T-helper 2 cell treated with Interferon-gamma antibody and Interleukin-4, amounts not matched to agents 5 μg/mL and 100 μg/mL, for 36 hours (primary cell): ENCODE measurements at places on chromosomes 6 and 20.

DNA sequence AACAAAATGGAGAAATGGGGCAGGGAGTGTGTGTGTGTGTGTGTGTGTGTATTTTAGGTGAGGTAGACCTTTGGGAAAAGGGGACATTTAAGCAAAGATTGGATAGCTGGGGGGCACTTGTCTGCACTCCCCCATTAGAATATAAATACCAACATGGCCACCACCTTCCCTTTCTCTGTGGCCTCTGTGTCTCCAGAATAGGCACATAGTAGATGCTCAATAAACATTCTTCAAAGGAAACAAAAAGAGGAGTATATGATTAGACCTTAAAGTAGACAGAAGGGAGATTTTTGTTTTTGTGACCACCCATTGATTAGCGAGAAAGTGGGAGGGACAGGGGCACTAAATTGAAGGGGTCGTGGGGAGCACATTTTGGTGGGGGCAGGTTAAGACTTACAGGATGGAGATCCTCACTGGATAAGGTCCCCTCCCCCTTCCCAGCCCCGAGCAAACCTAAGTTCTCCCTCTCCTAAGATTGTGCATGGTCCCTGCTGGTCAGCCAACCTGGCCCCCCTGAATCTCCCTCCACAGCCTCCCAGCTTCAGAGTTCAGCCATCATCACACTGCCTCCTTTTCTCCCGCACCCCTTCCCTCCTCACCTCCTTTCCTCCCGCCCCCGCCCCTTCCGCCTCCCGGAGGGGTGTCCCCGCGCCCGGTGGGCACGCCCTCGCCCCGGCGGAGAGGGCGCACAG, 514 bp upstream of the TSHZ2 start:
- H3K4me3 ChIP-seq, result peak overlapping the region; percentile 72
- peaks cover 22% of the 10 kb centered on the region for H3K4me1 ChIP-seq
- no peak for DNase-seq
- H3K27ac ChIP-seq, result no peak overlapping the region
- peaks cover 2% of the 10 kb centered on the region for H3K36me3 ChIP-seq

GRCh38 chr6:33000055-33000454, 9.3 kb downstream of the HLA-DOA start:
- peaks cover 6% of the 10 kb centered on the region for H3K4me1 ChIP-seq
- H3K27me3 ChIP-seq, result peaks cover 39% of the 10 kb centered on the region
- DNase-seq, result no peak
- H3K27ac ChIP-seq, result no peak overlapping the region
- H3K4me3 ChIP-seq, result no peak overlapping the region

DNA sequence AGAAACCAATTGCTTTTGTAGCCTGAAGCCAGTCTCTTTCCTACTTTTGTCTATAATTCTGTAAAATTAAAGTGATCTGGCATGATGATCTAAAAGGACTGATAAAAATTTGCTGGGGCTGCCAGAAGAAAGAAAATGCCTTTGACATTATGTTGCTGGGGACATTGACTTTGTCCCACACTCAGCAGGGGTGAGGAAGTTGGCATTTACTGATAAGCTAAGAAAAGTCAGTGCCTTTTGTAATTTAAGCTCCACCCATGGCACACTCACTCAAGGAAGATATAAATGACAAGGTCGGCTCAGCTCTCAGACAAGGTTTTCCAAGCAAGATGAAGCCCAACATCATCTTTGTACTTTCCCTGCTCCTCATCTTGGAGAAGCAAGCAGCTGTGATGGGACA, at the start of gene SEMG1:
SEMG1 (plus strand) TSS at position 309 of the 400 bp plus-strand sequence; CDS start at position 330, 21 bp downstream.
- no peak for DNase-seq
- peaks cover 28% of the 10 kb centered on the region for H3K27me3 ChIP-seq
- H3K4me3 ChIP-seq, result no peak within 1 kb of the TSS
- no peaks in the 10 kb centered on the region for H3K4me1 ChIP-seq
- no peaks in the 10 kb centered on the region for H3K36me3 ChIP-seq

DNA sequence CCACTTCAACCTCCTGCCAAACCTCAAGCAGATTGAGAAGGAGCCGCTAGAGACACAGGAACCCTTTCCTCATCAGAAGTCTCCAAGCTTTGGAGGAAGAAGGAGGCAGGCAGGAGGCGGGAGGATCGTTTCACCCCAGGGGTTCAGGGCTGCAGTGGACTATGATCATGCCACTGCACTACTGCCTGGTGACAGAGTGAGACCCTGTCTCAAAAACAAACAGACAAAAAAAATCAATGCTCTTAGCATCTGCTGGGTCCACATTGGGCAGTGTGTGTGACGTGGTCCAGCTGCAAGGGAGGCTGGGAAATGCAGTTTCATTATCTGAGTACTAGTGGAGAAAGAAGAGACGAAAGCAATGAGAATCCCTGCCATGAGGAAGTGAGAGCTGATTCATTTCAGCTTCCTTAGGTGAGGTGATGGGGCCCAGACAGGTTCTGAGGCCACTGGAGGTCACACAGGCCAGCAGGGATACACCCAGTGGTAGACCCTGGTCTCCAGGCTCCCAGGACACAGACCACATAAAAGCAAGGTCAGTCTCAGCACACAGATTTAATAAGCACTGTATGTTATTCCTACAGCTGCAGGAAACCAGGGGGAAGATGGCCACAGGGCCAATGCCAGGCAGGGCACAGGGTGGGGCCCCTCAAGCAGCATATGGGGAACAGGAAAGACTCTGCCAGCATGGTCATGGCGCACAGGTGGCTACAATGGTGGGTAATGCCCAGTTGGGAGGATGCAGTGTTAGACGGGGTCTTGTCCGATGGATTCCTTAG, 4.3 kb downstream of the GFRA4 start:
- no peak overlapping the region for H3K27ac ChIP-seq
- peaks cover 8% of the 10 kb centered on the region for H3K4me1 ChIP-seq
- DNase-seq, result no peak
- no peaks in the 10 kb centered on the region for H3K36me3 ChIP-seq
- H3K4me3 ChIP-seq, result peak overlapping the region; percentile 54

- no peak overlapping the region for H3K27ac ChIP-seq
- no peaks in the 10 kb centered on the region for H3K4me1 ChIP-seq
- DNase-seq, result no peak
- H3K27me3 ChIP-seq, result no peaks in the 10 kb centered on the region
These were observed 70.7 kb upstream of the RAB32 start for GRCh38 chr6:146472918-146473317.

- no peak for DNase-seq
- no peaks in the 10 kb centered on the region for H3K36me3 ChIP-seq
- H3K4me3 ChIP-seq, result no peak overlapping the region
- H3K27ac ChIP-seq, result no peak overlapping the region
- H3K27me3 ChIP-seq, result no peaks in the 10 kb centered on the region
These were observed 35.1 kb downstream of the SNAP25 start for GRCh38 chr20:10253780-10254179.

- peak within 1 kb of the TSS; percentile 79 for H3K27ac ChIP-seq
- H3K27me3 ChIP-seq, result peaks cover 3% of the 10 kb centered on the region
- H3K36me3 ChIP-seq, result peaks cover 2% of the 10 kb centered on the region
- peaks cover 35% of the 10 kb centered on the region for H3K4me1 ChIP-seq
These were observed at the start of gene SERPINB6 for GRCh38 chr6:2971420-2972218. SERPINB6 (minus strand) TSS chr6:2971567; CDS start chr6:2959332, 12,235 bp downstream.

- no peak overlapping the region for H3K27ac ChIP-seq
- H3K36me3 ChIP-seq, result peaks cover 93% of the 10 kb centered on the region
- DNase-seq, result no peak
- H3K4me3 ChIP-seq, result no peak overlapping the region
These were observed 10.8 kb downstream of the ZKSCAN8 start for GRCh38 chr6:28152531-28152930.

DNA sequence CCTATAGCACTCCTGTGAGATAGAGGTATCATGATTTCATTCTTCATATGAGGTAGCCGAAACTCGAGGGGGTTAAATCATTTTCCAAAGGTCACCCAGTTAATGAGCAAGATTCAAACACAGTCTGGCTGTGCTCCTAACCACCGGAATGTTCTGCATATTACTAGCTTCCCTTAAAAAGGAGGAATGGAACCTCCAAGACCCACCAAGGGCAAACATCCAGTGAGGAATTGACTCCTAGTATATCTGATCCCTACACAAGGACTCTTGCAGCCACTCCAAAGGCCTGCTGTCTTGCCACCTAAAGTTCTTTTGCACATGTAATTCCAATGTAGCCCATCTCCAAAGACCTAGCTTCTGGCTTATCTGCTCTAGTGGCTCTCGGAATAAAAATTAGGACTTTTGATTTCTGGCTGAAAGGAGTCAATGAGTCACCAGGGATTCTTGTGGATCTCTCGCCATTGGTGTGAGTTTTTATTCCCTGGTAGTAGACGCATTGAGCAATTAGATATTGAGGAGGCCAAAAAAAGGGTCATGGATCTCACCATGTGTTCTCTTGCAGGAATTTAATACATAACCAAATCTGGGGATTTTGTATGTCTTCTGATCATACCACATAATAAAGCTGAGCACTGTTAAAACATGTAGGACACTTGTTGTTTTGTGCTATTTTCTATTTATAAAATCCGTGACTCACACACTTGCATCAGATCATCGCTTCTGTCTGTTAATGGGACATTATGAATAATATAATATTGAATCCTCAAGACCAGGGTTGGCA, 9.1 kb downstream of the BCAS1 start:
- H3K36me3 ChIP-seq, result no peaks in the 10 kb centered on the region
- H3K27me3 ChIP-seq, result peaks cover under 1% of the 10 kb centered on the region
- H3K27ac ChIP-seq, result no peak overlapping the region
- peaks cover under 1% of the 10 kb centered on the region for H3K4me1 ChIP-seq
- DNase-seq, result no peak

DNA sequence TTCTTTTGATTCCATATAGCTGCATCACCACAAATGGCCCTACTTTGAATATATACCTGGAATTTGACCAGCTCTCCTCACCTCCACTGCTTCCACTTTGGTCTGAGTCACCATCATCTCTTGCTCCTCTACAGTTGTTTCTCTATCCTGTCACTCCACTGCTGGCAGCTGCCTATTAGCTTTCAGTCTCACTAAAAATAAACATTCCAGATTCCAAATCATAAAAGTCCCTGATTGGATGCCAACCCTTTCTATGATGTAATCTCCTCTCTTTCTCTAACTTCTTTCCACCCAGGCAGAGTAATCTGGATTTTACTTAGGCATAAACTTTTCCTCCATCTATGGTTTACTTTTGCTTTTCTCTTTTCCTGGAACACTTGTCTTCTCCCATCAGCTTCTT, 49.1 kb downstream of the RFPL4B start:
- H3K36me3 ChIP-seq, result no peaks in the 10 kb centered on the region
- no peak overlapping the region for H3K4me3 ChIP-seq
- no peak for DNase-seq
- H3K4me1 ChIP-seq, result no peaks in the 10 kb centered on the region
- peaks cover 2% of the 10 kb centered on the region for H3K27me3 ChIP-seq

GRCh38 chr20:51129147-51129776, 106.4 kb upstream of the KCNG1 start:
- H3K36me3 ChIP-seq, result no peaks in the 10 kb centered on the region
- peaks cover 8% of the 10 kb centered on the region for H3K4me1 ChIP-seq
- DNase-seq, result no peak
- peaks cover 14% of the 10 kb centered on the region for H3K27me3 ChIP-seq
- no peak overlapping the region for H3K27ac ChIP-seq

DNA sequence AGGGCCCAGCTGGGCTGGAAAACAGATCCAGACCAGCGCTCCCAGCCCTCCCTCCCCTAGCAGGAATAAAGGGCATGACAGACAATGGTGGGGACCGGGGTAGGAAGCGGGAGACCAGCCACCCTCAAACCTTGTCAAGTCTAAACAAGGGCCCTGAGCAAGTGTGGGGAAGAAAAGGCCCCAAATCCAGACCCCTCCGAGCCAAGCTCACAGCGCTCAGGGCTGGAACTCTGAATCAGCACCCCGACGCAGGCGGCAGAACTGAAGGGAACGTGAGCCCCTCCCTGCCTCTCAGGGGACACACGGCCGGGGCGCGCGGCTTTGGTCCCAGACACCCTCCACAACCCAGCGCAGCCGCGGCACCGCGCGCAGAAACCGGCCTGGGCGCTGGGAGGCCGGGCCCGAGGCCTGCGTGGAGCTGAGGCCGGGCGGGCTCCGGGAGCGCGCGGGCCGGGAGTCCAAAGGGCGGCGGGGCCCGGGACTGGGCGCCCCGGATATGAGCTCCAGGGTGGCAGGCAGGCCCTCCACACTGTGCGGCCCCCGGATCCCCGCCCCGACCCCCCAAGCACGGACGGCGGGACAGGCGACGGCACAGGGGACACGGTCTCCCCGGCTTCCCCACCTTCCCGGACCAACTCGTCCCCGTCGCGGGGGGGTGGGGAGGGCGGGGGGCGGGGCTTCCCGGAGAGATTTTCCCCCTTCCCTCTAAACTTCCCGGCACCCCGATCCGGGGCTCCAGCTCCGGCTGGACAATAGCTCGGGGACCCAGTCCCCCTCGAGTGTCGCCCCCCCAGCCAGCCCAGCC, 641 bp downstream of the TEAD3 start:
- H3K4me3 ChIP-seq, result peak overlapping the region; percentile 71
- H3K27ac ChIP-seq, result no peak overlapping the region
- H3K27me3 ChIP-seq, result peaks cover 48% of the 10 kb centered on the region
- H3K4me1 ChIP-seq, result peaks cover 5% of the 10 kb centered on the region
- no peak for DNase-seq
- no peaks in the 10 kb centered on the region for H3K36me3 ChIP-seq

- H3K36me3 ChIP-seq, result no peaks in the 10 kb centered on the region
- H3K4me3 ChIP-seq, result no peak overlapping the region
- no peak overlapping the region for H3K27ac ChIP-seq
These were observed 33.3 kb downstream of the CST9L start for GRCh38 chr20:23534801-23535593.

DNA sequence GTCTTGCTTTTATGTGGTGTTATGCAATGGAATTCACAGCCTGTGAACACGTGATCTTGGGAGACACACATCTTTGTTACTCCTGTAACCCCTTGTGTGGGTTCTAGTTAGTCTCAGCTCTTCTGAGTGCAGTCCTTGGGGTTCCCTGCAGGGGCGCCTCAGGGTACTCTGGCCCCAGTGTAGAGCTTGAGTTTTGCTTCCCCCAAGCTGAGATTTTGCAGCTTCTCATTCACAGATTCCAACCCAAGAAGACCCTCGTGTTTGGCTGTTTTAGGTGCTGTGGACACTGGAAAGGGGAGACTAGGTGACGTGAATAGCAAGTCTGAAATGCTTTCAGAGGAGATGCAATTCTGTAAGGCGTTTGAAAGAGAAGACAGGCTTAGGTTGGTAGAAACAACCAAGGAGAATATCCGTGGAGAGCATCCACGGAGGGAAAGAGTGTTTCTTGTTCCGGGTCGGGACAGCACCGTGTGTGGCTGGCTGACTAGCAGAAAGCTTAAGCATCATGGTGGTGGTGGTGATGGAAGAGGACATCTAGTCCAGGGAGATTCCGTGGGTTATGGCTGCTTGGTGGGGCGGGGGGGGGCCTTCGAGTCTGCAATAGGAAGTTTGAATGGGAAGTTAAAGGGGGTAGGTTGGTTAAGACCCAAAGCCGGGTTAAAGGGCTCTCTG, 30.1 kb downstream of the DUSP22 start:
- H3K4me1 ChIP-seq, result peaks cover 17% of the 10 kb centered on the region
- DNase-seq, result no peak
- H3K4me3 ChIP-seq, result no peak overlapping the region
- H3K36me3 ChIP-seq, result peaks cover 8% of the 10 kb centered on the region
- no peaks in the 10 kb centered on the region for H3K27me3 ChIP-seq

- H3K4me1 ChIP-seq, result peaks cover under 1% of the 10 kb centered on the region
- no peak overlapping the region for H3K4me3 ChIP-seq
- no peaks in the 10 kb centered on the region for H3K27me3 ChIP-seq
- H3K36me3 ChIP-seq, result no peaks in the 10 kb centered on the region
- H3K27ac ChIP-seq, result no peak overlapping the region
These were observed 12.5 kb downstream of the FAM184A start for GRCh38 chr6:119065955-119066354.

GRCh38 chr6:160927416-160927815, 64.2 kb upstream of the MAP3K4 start:
- H3K27me3 ChIP-seq, result peaks cover 28% of the 10 kb centered on the region
- no peak overlapping the region for H3K4me3 ChIP-seq
- DNase-seq, result no peak
